ENCODE measurements at places on chromosomes 16 and 17.

GRCh38 chr17:49674507-49674906, 3.4 kb downstream of the SPOP start:
- DNase-seq, result no peak

GRCh38 chr17:77724876-77725615, 233.5 kb upstream of the TNRC6C start:
- no peak for DNase-seq

- DNase-seq, result no peak
Measured at GRCh38 chr16:49492896-49493626, 119.5 kb downstream of the C16orf78 start.

- DNase-seq, result no peak
Measured at GRCh38 chr17:76458580-76459490, 5.9 kb upstream of the UBE2O start.

DNA sequence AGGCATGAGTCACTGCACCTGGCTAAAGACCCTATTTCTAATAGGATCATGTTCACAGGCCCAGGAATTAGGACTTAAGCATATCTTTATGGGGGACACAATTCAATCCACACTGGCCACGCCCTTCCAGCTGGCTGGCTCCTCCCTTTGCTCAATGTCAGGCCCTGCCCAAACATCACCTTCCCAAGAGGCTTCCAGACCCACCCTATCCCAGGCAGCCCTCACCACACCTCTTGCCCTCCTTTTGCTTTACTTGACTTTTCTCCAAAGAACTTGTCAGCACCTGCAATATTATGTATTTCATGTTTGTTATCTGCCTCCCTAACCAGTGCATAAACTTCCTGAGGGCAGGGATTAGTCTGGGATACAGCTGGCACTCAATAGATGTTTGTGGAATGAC, 109.6 kb upstream of the CDH5 start:
- DNase-seq, result no peak

- DNase-seq, result peak; percentile 63
Measured at GRCh38 chr16:75108792-75109731, 7.5 kb downstream of the LDHD start.

GRCh38 chr16:19872179-19872863, 12.3 kb downstream of the GPRC5B start:
- DNase-seq, result no peak

- no peak for DNase-seq
Measured at GRCh38 chr17:81092518-81093095, 57.7 kb downstream of the BAIAP2 start.

- no peak for DNase-seq
Measured at GRCh38 chr16:12612598-12613101, 191.0 kb downstream of the CPPED1 start.

- no peak for DNase-seq
Measured at GRCh38 chr16:79658301-79659033, 57.9 kb upstream of the MAF start.

- no peak for DNase-seq
Measured at GRCh38 chr17:66557200-66557599, 254.8 kb downstream of the PRKCA start.

DNA sequence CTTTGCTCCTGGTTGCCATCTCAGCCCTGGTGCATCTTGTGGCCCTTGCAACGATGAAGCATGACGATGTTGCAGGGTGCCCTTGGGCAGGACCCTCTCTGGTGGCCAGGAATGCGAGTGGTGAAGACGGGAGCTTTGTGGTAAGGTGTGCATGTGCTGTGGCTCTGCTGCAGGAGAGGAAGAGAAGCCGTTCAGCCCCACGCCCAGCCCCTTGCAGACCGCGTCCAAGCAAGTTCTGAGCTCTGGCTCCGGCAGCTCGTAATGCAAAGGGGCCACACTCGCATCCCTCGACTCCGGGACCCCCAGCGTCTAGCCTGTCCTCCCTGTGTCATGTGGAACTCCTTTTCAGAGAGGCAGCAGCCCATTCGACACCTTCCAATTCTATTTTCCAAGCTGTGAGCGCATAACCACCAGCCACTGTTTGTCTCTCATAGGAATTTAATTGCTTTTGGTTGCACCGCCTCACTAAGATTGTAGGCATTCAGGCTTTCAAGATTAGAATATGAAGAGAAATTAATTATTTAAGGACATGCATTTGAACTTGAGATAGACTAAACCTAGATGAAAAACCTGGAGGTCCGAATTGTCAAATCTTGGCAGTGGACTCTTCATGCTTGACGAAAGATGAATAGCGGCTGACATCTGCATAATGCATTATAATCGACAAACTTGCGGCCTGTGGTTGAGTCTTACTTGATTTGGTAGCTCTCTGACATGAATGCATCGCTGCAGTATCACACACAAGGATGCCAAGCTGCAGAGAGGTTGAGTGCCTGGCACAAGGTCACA, 21.1 kb upstream of the KCNG4 start:
- no peak for DNase-seq
